ENCODE measurements at places on chromosomes 16 and 17. TPM values are rescaled to one million over a fixed set of nuclear protein-coding genes. Genes with fewer than 3 reads are reported as not detected.

HSD3B7 gene
- 6.6 TPM for polyA plus RNA-seq

METRNL gene
- polyA plus RNA-seq = 13.9 TPM

GCGR gene
- polyA plus RNA-seq = 0.44 TPM

EXOSC6 gene
- polyA plus RNA-seq = 9.7 TPM

CCL17 gene
- not detected for polyA plus RNA-seq

NAE1 gene
- polyA plus RNA-seq = 30.3 TPM

COL1A1 gene
- polyA plus RNA-seq = 27.3 TPM

SPATA32 gene
- polyA plus RNA-seq = 0.11 TPM

HES7 gene
- polyA plus RNA-seq = 0.55 TPM

MAPT gene
- 1.0 TPM for polyA plus RNA-seq

METTL26 gene
- 186 TPM for polyA plus RNA-seq

DNASE1L2 gene
- polyA plus RNA-seq = 0.97 TPM

TPSG1 gene
- not detected for polyA plus RNA-seq

AURKB gene
- 102 TPM for polyA plus RNA-seq
